ENCODE measurements at places on chromosomes 6 and 20. TPM values are rescaled to one million over a fixed set of nuclear protein-coding genes. Genes with fewer than 3 reads are reported as not detected.

The MAS1 gene
- not detected for total RNA-seq

The PGC gene
- total RNA-seq: not detected

The FILIP1 gene
- total RNA-seq: 10.8 TPM

The NRN1 gene
- total RNA-seq: 28.7 TPM

Data from bladder microvascular endothelial cell (primary cell).